ENCODE measurements at places on chromosomes 3 and 15.

DNA sequence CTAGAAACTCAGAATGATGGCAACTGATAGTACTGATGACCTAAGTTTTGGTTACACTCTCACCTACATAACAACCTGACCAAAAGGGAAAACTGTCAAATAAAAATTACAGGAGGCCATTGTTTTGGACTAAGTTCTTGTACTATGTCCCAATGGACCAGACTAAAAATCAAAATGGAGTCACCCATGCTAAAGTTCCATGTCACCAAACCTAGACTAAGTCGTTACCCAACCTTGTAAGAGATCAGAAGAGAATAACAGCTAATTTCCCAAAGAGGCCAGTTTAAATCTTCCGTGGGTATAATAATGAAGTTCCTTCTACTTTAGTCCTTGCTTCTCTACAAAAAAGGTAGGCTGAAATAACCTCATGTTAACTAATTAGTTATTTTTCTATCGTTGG, 12.3 kb downstream of the THOC7 start:
- DNase-seq, result no peak

- no peak for DNase-seq
Observed at GRCh38 chr3:80239301-80239700, 471.5 kb upstream of the ROBO1 start.

DNA sequence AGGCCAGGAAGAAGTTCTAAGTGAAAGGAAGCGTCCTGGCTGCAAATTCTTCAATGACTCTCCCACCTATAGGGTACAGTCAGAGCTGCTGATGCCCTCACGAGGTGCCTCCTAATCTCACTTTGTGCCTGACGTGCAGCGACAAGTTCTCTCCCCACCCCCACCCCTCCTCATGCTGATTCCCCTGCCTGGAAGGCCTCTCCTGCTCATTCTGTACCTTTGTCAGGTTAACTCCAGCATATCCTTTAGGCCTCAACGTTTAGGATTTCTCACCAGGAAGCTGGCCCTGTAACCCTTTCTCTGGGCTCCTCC, 25.0 kb downstream of the SLC12A8 start:
- DNase-seq, result no peak

DNA sequence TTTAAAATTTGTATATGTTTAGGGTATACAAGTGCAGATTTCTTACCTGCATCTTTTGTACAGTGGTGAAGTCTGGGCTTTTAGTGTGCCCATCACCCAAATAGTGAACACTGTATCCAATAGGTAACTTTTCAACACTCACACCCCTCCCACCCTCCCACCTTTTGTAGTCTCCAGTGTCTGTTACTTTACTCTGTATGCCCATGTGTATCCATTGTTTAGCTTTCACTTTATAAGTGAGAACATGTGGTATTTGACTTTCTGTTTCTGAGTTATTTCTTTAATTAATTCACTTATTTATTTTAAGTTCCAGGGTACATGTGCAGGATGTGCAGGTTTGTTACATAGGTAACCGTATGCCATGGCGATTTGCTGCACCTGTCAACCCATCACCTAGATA, 124.8 kb upstream of the NEO1 start:
- no peak for DNase-seq

DNA sequence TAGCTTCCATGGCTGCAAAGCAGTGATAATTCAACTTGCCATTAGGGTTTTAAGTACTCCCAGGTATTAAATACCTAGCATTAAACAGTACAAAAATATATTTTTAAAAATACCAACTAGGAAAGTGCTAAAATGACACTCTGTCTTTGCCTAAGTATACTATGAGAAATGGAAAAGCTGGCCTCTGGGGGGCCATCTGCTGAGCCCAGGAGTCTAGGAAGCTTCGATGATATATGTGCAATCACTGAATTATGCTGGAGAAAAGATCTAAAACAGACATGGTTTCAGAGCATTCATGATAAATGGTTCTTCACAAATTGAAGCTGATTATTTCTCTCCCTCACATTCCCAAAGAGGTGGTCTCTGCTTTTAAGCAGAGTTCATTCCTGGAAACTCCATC, 191.8 kb downstream of the OPA1 start:
- no peak for DNase-seq

DNA sequence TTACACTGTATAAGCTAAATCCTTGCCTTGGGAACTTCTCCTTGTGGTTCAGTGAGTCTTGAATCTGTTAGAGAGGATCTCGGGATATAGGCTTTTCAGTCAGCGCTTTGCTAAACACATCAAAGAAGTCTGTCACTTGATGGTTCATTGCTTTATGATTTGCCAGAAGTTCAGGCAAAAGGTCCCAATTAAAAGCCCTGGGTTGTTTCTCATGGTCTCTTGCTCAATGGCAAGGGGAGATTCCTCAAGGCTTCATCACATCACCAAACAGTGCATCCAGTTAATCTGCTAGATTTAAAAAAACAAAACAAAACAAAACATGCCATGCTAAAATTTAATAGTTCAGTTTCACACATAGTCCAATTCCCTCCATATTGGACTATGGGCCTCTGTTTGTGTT, 114.8 kb downstream of the FILIP1L start:
- no peak for DNase-seq

DNA sequence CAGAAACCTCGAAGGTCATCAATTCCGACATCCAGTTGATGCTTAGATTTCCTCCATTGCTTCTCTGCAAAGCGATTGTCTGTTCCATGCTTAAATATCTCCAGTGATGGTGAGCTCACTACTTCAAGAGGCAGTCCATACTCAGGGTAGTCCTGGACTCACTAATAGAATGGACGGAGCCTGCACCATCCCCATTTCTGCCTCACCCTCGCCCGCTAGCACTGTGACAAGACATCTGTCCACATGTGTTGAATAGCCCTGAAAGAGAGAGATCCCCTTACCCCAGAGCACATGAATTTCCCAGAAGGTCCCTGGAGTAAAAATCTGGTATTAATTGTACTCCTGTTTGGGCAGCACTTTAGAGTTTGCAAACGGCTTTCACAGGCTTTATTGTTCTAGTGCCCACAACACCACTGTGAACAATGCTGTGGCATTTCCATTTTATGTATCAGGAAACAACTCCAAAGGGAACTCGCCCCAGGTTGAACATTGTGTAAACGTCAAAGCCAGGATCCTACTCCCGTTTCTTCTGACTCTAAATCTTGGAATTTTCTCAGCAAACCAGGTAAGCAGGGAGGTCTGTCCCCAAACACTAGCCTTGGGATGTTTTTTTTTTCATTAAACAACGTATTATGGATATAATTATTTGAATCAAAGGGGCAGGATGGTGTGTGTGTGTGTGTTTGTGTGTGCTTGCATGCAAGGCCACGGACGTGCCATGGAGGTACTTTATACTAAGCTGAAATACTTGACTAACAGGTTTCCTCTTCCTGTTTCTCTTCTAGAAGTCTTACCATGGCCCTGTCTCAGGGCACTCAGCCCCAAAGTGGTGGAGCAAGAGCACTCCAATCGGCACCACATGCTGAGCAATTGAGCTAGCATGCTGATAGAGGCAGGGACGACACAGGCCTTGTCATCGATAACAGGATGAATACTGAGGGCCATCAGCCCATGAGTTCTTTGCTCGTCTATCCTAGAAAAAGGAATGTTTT, 198.3 kb downstream of the OPA1 start:
- no peak for DNase-seq

DNA sequence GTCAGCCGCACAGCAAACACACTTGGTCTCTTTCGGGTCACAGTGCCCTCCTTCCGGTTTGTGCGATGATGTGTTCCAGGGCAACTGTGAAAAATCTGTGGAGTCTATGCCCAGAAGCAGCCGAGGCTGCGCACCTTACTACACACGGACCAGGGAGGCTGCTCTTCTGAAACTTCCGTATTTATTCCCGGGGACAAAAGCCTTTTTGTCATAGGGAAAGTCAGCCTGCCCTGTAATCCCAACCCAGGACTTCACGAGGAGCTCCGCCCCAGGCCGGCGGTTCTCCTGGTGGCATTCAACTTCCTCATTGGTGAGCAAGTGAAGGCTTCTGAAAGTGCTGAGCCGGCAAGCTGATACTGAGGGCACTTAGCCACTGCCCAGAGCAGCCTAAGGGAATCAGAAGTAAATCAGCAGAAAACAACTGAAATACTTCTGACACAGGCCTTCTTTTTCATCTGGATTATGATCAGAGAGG, 126.5 kb downstream of the FMN1 start:
- DNase-seq, result peak; percentile 49

- peak; percentile 70 for DNase-seq
Observed at GRCh38 chr3:195548006-195548405, 4.9 kb upstream of the PPP1R2 start.

GRCh38 chr3:181880331-181880730, 168.6 kb downstream of the SOX2 start:
- no peak for DNase-seq

- no peak for DNase-seq
Observed at GRCh38 chr3:104755791-104756190, 610.9 kb upstream of the ALCAM start.

GRCh38 chr15:29434280-29434679, 164.7 kb upstream of the NSMCE3 start:
- DNase-seq, result no peak

DNA sequence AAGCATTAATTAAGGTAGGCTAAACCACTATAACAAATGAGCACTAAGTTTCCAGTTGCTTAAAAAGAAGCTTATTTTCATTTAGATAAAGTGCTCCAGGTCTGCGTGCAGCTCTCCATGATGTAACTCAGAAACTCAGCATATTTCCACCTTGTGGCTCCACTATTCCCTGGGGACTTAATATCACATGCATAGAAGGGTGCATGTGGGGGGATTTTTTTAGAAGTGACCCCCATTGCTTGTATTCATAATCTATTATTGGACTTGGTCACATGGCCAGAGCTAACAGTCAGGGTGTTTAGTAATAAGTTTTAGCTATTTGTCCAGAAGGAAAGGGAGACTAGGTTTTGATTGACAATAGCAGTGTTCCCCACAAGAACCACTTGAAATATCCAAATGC, 86.8 kb downstream of the TMCO5A start:
- no peak for DNase-seq

GRCh38 chr3:158762701-158763100, 30.4 kb upstream of the RARRES1 start:
- no peak for DNase-seq

DNA sequence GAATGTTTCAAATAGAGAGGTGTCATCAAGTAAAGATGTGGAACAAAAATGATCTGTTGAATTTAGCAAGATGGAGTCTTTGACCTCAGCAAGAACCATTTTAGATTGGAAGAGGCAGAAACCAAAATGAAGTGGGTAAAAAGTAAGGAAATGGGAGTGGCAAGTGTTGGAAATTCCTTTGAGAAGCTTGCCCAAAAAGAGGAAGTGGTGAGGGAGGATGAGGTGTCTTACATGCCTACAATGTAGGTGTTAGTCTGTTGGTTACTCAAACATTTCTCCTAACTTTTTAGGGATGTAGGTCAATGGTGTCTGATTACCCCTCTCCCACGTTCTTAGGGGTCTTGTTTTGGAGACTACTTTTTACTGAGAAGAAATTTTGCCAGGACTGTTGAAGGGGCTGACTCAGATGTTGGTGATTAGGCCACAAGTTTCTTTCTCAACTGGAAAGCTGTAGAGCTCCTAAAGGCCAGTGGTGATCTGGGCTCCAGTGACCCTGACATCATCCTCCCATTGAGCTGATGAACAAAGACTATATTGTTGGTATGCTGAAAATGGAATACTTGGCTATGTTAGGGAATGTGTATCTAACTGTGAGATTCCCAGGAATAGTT, 5.1 kb downstream of the PPP2R3A start:
- DNase-seq, result no peak

DNA sequence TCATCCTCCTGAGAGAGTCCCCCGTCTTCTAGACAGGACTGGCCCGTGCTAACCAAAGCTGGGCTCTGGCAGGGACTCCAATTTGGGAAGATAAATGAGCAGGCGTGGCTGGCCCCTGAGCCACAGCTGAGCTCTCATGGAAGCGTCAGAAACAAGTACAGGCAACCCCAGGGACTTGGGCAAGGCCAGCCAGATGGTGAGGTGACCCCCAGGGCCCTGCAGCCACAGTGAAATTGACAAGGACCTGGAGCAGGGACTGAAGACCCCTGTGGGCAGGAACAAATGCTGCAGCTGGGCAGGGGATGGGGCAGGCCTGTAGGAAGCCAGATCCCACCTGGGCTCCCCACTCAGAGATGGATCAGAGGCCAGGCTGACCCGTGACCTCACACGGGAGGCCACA, 32.8 kb upstream of the CGNL1 start:
- no peak for DNase-seq

DNA sequence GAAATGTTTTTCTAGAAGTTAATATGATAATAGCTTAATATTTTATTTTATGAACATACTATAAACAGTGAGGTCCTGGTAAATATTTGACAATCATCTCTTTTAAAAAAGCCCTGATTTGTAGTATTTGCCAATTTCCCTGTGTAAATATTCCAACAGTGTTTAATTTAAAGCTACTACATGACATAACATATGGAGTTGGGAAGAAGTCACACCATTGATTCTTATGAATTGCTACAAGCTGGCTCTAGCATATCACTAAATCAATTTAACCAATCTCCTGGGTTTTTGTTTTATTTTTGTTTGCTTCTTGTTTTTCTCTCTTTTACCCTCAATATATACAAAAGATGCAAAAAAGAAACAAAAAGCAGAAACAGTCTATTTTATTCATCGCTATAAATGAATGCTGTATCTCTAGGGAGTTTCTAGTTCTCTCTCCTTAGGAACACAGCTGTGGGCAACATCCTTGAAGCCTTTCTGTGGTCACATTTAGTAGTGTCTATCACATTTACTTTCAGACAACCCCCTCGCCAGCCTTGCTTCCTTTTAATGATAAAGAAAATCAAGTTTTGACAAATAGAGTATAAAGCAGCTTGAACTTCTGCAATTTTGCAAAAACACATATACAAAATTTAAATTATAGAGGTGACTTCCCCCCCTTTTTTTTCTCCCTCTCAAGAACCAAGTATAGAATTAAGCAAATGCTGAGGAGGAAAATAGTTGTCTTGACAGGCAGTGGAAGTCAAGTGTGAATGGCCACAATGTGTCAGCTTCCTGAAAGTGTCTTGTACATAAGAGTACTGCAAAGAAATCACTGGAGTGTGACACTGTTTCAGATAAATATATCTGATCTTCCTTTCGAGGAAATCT, 21.4 kb downstream of the CCR1 start:
- DNase-seq, result no peak

DNA sequence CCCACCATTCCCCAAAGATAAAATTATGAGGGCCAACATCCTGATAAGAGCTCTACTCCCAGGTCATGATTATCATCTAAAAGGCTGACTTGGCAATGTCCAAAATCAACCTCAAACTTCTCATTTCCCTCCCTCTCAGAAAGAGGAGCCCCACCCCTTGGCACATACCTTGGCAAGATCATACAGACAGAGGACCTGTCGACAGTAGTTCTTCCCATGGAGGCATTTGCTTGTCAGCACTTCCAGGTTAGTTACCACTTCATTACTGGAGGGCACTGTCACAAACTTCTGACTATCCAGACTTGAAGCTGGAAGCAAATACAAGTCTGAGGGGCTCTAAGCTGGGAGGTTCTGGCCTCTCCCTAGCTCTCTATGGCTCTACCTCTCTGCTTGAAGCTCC, 37.8 kb downstream of the EIF3J start:
- no peak for DNase-seq

GRCh38 chr3:161852744-161853143, 356.1 kb downstream of the OTOL1 start:
- no peak for DNase-seq

Data from NCI-H526 treated with DMSO at 0.1 percent for 48 hours (cell line).